ENCODE measurements at places on chromosomes 6 and 20.

DNA sequence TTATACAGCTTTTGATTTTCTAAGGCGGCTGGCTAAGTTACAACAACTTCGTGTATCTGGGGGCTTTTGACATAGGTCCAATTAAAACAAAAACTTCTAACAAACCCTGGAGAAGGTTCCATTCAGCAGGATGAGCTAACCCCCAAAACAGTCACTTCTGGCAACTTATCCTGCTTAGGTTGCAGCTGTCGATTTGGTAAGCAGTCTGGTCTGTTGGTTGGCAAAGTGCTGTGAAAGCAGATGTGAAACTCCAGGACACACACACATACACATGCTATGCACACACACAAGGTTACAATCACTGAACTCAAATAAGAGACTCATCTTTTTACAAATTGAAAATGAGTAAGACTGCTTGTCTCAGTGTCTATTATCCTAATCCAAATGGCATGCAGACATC is 119.0 kb upstream of the STMND1 start:
- no peak for DNase-seq

GRCh38 chr6:85428486-85428885 is 21.4 kb upstream of the NT5E start:
- no peak for DNase-seq

GRCh38 chr6:153437193-153437592 is 306.1 kb upstream of the RGS17 start:
- DNase-seq, result no peak

GRCh38 chr6:113162739-113163138 is 694.4 kb upstream of the MARCKS start:
- no peak for DNase-seq

DNA sequence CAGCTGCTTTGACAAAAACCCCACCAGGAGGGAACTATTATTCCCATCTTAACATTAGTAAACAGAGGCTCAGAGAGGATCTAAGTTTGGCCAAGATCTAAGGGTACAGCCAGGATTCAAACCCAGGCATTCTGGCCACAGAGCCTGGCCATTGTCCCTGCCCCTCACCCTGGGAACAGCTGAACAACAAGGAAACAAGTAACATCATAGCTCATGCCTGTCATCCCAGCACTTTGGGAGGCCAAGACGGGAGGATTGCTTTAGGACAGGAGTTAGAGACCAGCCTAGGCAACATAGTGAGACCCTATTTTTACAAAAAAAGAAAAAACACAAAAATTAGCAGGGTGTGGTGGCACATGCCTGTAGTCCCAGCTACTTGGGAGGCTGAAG is 27.5 kb downstream of the TOX2 start:
- DNase-seq, result no peak

GRCh38 chr6:11423667-11424066 is 113.9 kb upstream of the TMEM170B start:
- no peak for DNase-seq

GRCh38 chr20:47610945-47611250 is 109.2 kb downstream of the NCOA3 start:
- DNase-seq, result no peak

DNA sequence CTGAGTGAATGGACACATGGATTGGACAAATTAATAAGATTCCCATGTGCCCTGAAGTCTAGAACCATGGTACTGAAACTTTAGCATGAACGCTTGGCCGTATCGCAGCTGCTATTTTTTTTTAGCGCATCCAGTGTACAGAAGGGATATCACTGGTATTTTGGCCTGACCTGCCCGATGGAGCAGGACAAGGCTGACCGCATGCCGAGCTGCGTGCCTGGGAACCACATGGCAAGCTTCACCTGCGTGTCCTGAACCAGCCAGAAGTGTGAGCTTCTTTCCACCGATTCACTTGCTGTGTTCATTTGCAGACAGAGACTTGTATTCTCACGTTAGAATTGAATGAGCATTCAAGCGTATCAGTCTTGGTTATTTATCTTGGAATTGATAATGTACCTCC is 145.7 kb downstream of the CDH4 start:
- no peak for DNase-seq

DNA sequence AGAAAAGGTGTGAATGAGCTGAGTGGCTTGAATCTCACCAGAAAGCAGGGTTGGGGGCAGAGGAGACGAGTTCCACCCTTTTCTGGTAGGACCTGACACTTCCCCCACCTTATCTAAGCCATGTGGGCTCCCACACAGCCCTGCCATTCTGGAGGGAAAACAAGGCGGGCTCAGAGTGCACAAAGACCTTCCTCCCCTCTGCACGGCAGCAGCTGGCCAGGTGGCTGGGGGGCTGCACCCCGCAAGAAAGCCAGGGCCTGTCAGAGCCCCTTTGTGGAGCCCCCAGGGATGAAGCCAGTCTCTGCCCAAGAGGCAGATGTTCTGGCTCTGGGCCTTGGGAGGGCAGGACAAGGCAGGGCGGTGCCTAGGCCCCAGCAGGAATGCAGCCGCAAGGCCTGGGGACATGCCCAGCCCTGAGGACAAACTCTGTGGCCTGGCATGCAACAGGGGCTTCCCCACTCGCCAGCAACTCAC is 48.4 kb upstream of the DSN1 start:
- DNase-seq, result no peak

GRCh38 chr6:12779772-12780171 is 63.2 kb downstream of the PHACTR1 start:
- no peak for DNase-seq

DNA sequence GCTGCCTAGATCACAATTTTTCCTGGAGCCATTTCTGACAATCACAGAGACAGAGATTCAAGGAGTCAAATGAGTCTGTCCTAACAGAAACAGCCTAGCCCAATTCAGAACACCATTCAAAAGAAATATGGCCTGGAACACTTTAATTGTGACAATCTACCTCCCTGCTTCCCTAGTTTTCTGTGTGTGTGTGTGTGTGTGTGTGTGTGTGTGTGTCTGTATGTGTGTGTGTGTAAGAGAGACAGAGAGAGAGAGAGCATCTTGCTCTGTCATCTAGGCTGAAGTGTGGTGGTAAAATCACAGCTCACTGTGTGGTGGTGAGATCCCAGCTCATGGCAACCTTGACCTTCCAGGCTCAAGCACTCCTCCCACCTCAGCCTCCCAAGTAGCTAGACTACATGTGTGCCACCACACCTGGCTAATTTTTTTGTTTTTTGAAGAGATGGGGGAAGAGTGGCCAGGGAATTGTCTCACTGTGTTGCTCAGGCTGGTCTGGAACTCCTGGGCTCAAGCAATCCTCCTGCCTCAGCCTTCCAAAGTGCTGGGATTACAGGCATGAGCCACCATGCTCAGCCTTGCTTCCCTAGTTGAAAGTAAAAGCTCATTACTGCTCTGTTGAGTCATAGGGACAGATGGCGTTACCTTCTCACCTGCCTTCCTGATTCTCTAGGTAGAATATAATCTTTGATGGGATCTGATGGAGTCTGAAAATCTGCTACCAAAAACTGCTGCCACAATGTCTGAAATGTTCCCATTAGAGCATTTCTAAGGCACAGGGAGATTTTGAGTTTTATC is 89.6 kb upstream of the BEND6 start:
- DNase-seq, result no peak

DNA sequence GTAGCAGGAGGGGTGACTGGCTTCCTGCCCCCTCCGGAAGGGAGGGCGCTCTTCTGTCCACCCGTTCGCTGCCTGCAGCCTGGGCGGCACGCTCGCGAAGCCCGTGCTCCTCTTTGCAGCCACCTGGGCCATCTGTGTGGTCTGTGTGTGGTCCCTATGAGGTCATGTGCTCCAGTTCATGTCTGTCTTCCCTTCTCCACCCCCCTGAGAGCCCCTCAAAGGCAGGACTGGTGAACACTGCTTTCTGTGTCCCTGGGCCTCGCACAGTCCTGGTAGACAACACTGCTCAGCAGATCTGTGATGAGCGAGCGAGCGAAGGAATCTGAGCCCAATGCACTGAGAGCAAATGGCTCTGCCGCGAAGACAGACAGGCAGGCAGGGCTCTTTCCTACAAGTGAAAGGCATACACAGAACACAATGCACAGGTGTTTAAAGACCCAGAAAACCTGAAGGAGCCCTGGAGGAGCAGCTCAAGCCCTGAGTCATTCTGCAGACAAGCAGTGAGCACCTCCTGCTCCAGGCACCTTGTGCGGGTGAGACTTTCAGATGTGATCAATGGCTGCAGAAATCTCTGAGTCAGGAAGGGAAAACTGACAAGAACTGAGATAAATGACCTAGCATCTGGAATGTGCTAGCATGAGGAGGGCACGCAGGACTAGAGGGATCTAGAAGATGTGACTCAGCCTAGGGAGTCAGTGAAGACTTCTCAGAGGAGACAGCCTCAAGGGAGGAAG is 27.1 kb downstream of the PPP1R3G start:
- no peak for DNase-seq

DNA sequence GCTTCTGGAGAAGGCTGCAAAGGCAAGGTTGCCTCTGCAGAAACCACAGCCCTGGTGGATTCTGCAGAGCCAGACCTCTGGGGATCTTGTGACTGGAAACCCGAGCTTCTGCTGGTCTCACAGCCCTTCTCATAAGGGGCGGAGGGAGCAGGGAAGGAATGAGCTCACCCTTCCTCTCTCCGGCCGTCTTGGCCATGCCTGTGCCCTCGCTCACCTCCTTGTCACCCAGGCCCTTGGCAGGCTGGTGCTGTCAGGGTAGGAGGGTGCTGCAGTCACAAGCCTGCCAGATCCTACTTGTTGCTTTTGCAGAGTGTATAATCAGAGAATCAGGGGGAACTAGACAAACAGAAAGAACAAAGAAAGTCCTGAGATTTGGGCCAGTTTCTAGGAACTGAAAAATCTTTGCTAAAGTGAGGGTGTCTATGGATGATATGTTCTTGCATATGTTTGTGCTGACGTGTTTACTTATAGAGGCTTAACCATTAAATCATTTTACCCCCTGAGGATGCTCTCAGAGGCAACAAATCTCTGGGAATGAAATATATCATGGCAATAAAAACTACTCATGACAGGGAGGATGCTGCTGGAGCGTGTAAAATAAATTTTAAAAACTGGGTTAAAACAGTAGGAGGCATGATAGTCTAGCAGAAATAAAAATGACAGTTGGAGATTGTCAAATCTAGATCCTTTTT is 244.9 kb upstream of the SOX4 start:
- DNase-seq, result no peak

DNA sequence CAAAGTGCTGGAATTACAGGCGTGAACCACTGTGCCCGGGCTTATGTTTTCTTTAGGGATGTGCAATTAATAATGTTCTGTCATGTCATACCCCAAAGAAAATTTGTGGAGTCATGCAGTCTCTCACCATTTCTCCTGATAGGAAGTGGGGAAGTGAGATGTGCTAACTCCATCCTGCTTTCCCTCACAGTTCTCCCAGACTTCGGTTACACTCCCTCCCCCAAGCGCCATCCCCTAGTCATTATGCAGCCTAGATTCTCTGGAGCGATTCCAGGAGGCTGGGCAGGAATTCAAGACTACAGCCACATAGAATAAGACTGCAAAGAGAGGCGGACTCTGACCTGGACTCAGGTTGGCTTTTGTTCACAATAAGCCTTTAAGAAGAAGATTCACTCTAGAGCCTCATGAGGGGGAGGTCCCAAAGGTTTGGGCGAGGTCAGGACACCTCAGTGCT is 271.4 kb downstream of the ALDH8A1 start:
- DNase-seq, result no peak

DNA sequence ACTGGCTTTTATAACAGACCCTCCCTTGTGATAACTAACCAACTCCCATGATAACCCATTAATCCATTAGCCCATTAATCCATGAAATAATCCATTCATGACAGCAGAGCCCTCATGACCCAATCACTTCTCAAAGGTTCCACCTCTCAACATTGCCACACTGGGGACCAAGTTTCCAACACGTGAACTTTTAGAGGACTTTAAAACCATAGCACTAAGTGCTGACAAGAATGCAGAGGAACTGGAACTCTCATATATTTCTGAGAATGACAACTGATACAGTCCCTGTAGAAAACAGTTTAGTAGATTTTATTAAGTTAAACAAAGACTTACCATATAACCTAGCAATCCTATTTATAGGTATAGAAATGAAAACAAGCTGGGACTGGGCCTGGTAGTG is 11.4 kb upstream of the FAM50B start:
- DNase-seq, result no peak

DNA sequence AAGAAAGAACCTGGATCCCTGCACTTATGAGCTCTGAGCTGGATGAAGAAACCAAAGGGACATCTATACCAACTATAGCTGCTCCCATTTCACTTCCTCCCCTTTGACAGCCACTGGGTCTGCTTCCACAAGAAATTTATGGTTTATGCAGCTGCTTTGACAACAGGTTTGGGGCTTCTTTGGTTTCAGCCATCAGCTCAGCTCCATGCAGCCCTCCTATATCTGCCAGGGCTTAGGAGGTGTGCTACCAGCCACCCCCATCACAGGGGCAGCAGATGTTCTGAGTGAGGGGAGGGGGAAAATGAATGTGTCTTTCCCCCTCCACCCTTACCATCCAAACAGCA is 29.2 kb upstream of the PKHD1 start:
- DNase-seq, result no peak

- DNase-seq, result no peak
Observed at GRCh38 chr20:8126841-8127378, 5.2 kb upstream of the PLCB1 start.

GRCh38 chr6:44076356-44077213 is 50.7 kb downstream of the MRPL14 start:
- no peak for DNase-seq

DNA sequence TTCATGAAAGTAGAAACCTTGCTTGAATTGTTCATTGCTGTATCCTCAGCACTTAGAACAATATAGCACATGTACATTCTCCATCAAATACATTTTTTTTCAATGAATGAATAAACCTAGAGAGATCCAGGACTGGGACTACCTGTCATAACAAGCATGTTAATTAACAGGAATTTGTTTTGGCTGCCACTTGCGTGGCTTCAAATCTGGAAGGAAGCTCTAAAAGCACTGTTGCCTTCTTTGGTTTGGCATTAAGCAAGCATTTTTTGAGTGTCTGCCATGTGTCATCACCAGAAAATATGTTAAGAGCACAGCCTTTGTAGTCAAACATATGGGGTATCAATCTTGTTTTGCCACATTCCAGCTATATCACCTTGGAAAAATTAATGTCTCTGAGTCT is 131.9 kb upstream of the BACH2 start:
- no peak for DNase-seq
